ENCODE measurements at places on chromosomes 7 and 10.

GRCh38 chr10:80137031-80137862, 4.7 kb downstream of the PLAC9 start:
- DNase-seq, result peak; percentile 30

GRCh38 chr7:123823898-123824753, 20.8 kb upstream of the HYAL4 start:
- DNase-seq, result no peak

- no peak for DNase-seq
Observed at GRCh38 chr10:80090121-80090520, 11.7 kb downstream of the TMEM254 start.

GRCh38 chr10:21022821-21023220, 125.7 kb upstream of the NEBL start:
- DNase-seq, result no peak

- DNase-seq, result no peak
Observed at GRCh38 chr7:2880051-2880450, 35.9 kb upstream of the GNA12 start.

- DNase-seq, result peak; percentile 2
Observed at GRCh38 chr10:6014241-6014761, 37.0 kb upstream of the IL15RA start.

Data from fibroblast of skin of left biceps (primary cell).